ENCODE measurements at places on chromosomes 3 and 15.

- DNase-seq, result no peak
Measured at GRCh38 chr3:129525341-129525968, 3.0 kb upstream of the RHO start.

DNA sequence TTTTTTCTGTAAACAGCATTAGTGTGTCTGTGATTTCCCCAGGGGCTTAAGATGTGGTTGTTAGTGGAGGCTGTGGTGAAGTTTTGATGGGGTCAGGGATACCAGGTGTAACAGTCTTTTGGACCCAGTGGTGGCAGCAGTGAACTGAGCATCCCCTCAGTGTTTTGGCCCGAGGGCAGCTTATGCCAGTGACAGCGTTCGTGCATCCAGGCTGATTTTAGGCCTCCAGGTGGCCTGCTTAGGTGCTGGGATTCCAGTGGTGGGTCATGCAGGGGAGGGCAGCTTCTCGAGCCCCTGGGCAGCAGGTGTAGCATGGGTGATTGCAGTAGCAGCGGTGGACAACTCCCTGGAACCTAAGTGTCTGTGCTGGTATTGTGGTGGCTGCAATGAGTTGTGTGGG is 29.2 kb downstream of the STT3B start:
- no peak for DNase-seq

GRCh38 chr15:48510976-48511375 is 134.5 kb downstream of the FBN1 start:
- DNase-seq, result no peak

- no peak for DNase-seq
Measured at GRCh38 chr3:100563228-100563627, 46.2 kb upstream of the ADGRG7 start.

- no peak for DNase-seq
Measured at GRCh38 chr15:49052662-49053061, 6.4 kb upstream of the SECISBP2L start.

DNA sequence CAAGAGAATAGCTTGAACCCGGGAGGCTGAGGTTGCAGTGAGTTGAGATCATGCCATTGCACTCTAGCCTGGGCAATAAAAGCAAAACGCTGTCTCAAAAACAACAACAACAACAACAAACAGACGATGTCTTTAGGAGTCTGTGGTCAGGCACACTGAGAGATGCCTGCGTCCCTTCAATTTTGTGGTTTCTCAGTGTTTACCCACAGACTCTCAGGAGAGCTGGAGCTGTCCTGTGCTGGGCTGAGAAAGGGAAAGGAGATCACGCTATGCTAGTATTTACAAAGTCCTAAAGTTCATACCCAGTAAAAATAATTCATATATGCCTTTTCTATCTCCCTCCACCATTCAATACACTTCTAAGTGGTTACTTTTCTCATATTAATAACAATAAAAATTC is 6.3 kb downstream of the LAMP3 start:
- DNase-seq, result no peak

- DNase-seq, result no peak
Measured at GRCh38 chr3:73294537-73294936, 233.1 kb downstream of the EBLN2 start.

DNA sequence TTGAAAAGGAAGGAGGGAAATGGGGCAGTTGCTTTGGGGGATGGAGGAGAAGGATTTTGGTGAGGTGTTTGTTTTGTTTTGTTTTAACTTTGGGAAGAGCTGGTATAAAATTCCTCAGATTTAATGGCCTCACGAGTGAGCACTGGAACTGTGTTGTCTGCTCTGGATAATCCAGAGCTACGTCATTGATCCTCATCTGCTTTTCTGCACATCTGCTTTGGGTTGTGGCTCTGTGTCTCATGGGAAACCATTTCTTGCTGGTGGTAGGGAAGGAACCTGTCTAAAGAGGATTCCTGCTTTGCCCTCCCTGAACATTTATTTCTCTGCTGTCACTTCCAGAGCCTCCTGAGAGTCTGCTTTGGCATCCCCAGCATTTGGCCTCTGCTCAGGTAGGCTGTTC is 3.1 kb downstream of the SNRK start:
- DNase-seq, result no peak

- DNase-seq, result no peak
Measured at GRCh38 chr3:151387842-151388241, 3.3 kb upstream of the P2RY12 start.

DNA sequence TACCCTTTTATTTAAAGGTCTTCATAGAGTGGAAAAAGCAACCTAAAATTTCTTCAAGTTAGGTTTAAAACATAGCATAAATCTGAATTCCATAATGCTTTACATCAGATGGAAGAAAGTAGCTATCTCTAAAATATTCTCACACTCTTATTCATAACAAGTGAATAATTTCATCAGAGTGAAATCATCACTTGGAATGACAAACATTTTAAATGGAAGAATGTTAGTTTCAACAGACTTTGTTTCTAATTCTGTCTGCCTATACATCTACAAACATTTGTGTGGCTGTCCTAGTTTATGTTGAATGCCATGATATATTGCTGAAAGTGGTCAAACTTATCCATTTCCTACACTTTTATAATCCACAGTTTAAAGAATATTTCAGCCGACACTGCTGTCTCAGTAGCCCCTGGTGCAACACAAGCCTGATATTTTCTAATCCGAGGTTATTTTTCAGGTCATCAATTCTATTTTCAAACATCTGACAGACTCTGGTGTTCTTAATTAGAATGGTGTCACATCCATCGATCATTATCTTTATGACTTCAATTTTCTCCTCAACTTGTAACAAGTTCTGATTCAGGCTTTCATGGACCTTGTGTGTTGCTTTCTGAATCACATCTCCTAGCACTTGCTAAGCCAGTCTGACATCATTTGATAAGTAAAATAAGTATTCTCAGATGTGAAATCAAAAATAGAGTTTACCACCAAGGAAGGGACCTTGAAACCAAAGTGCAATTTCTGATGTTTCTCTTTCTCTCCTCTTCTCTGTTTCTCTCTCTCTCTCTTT is 17.1 kb upstream of the CNTN3 start:
- DNase-seq, result no peak

DNA sequence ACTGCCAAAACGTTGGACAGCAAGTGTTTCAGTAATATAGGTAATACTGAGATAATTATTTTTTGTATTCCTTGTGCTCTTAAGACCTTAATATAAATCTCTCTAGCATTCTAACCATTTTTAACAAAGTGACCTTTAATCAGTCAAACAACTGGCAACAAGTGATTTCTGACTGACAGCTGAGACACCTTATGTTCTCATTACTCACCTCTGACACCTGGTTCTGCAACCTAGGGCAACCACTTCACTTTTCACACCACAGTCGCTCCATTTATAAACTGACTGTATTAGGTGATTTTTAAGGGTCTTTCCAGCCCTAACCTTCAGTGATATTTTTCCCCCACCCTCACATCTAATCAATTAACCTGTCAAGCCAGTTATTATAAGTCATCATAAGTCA is 60.4 kb upstream of the C15orf61 start:
- DNase-seq, result no peak

DNA sequence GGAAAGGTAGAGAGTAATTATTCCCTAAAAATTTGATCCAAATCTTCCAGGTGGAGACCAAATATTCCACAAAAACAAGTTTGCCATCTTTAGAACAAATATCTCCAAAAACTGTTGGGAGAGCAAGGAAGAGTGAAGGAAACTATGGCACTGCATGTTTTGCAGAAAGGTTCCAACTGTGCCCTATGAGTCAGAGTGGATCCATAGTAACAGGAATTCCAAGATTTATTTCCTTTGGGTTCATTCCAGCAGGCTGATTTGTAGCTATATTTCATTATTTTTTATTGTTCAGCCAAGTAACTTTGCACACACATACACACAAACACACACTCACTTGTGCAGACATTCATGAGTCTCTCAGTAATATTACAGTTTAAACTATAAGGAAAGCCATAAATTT is 459.7 kb upstream of the EPHA6 start:
- DNase-seq, result no peak

GRCh38 chr15:101447561-101448071 is 41.9 kb downstream of the PCSK6 start:
- no peak for DNase-seq

DNA sequence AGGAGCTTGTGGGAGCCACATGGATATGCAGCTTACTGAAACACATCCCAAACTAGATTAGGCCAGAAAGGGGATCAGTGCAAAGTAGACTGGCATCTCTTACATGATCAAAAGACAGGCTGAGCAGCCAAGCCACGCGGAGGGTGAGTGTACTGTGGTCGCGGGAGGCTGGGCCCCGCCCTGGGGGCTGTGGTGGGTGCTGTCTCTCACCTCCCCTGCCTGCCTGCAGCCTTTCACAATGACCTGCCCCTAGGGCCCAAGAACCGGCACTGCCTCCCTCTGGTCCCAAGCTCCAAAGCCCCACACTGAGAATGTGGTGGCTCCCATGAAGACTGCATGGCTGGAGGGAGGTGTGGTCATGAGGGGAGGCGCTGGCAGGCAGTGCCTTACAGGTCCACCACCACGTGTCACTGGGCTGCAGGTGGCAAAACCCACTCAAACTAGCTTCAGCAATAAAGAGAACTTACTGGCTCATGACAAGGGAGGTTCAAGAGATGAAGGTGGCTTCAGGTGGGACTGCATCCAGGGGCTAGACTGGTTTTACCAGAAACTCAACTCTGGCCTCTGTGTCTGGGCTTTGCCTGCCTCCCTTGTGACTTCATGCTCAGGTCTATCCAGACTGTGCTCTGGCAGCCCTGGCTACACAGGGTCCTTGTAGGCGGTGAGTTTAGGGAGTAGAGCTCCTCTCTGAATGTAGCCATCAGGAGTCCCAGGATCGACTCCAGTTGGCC is 27.4 kb upstream of the PLXND1 start:
- no peak for DNase-seq

- no peak for DNase-seq
Measured at GRCh38 chr15:89389841-89390603, 55.4 kb upstream of the POLG start.

DNA sequence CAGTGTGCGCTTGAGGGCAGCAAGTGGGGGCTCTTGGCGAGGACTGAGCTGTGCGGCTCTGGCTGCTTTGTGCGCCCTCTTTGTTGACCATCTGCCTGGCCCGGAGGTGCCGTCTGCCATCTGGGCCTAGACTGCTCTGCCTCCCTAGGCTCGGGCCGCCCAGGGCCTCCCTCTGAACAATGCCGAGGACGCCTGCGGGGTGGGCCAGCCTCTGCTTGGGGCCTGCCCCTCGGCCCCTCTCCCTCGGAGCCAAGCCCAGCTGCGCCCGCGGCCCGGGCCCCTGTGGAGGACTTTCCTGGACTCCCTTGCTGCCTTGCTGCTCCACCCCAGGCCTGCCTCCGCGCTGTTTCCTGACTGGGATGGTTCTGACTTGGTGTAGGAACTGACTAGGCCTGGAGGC is 31.9 kb upstream of the SPSB4 start:
- DNase-seq, result no peak

DNA sequence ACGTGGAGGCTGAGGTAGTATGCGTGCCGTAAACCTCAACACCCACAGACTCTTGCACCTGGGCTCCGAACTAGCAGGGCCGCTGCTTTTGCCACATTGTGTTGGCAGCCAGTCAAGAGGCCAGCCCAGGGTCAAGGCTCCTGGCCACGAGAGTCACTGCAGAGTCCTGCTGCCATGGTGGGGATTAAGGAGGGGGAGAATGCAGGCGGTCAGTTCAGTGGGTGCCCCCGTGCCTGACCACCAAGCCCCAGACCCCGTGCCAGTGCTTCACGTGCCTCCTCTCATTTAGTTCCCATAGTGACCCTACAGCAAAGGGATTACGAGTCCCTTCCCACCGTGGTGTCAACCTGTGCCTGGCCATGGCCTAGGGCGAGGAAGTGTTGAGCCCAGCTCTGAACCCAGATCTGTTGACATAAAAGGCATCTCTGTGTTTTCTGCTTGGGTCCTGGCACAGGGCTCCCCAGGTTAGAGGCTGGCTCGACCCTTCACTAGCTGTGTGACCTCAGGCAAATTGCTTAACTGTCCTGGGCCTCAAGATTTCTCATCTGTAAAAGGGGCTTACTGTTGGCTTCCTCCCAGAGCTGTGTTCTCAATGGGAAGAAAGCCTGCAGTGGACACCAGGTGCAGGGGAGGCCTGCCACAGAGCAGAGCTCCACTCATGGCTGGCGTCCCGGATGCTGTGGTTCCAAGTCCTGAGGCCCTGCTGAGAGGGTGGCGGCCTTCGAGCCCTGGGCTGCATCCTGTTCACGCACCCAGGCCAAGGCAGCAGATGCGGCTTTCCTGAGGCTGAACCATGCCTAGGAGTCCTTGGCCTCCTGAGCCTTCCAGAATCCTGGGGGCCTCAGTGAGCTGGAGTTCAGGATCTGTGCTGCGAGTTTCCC is 32.8 kb downstream of the FBLN2 start:
- no peak for DNase-seq

GRCh38 chr3:128464188-128464587 is 2.5 kb downstream of the DNAJB8 start:
- DNase-seq, result no peak

GRCh38 chr3:177224414-177224813 is 27.1 kb upstream of the TBL1XR1 start:
- DNase-seq, result no peak

DNA sequence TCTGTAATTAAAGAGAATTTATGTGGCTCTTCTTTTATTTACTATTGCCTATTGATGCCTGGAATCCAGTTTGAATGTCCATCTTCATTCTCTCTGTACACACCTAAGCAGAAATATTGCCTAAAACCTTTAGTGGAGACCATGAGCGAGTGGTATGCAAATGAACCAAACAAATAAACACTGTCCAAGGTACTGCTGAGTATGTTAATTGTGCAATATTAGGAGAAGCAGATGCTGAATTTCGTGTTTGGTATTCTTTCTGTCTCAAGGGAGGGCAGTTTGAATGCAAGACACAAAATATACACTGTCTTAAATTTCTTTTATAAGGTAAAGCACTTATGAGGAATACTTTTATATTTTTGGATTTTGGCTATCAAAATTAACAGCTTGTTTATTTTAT is 440.9 kb downstream of the RBMS3 start:
- DNase-seq, result no peak

DNA sequence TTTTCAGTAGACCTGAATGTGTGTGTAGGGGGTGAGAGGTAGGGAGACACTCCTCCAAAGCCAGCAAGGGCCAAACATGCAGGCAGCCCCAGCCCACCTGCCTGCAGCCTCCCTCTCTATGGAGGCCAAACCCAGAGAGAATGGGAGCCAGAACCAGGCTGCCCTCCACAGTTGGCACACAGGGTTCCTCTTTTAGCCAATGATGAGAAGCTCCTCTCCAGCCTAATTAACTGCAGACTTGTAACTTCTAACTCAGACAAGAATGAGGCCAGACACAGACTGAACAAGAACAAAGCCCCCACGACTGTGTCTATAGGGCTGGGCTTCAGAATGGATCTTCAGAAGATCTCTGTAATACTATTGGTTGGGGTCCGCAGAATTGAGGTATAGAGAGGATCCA is 12.3 kb upstream of the TLE3 start:
- DNase-seq, result no peak

- DNase-seq, result no peak
Measured at GRCh38 chr3:127908951-127909350, 6.1 kb upstream of the KBTBD12 start.

GRCh38 chr3:61648481-61648880 is 87.1 kb downstream of the PTPRG start:
- DNase-seq, result no peak

- no peak for DNase-seq
Measured at GRCh38 chr3:82087958-82088357, 326.5 kb upstream of the GBE1 start.

GRCh38 chr3:24145981-24146822 is 201.1 kb downstream of the NR1D2 start:
- no peak for DNase-seq
